ENCODE measurements at places on chromosomes 7 and 10.

DNA sequence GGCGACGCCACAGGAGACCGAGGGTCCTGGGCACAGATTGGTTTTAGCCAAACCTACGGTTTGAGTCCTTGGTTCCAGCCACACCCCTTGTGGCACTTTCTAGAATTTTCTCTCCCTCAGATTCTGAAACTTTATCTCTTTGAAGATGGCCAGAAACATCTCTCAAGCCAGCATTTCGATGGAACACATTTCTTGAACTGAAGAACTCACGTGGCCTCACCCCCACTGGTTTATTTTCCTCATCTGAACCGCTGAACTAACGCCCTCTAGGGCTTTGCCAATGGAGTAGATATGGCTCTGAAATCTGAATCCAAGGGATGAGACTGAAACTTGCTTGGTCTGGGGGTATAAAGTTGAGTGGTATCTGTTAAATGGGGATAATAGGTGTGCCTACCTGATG lies 6.7 kb upstream of the SPAM1 start:
- DNase-seq = no peak

DNA sequence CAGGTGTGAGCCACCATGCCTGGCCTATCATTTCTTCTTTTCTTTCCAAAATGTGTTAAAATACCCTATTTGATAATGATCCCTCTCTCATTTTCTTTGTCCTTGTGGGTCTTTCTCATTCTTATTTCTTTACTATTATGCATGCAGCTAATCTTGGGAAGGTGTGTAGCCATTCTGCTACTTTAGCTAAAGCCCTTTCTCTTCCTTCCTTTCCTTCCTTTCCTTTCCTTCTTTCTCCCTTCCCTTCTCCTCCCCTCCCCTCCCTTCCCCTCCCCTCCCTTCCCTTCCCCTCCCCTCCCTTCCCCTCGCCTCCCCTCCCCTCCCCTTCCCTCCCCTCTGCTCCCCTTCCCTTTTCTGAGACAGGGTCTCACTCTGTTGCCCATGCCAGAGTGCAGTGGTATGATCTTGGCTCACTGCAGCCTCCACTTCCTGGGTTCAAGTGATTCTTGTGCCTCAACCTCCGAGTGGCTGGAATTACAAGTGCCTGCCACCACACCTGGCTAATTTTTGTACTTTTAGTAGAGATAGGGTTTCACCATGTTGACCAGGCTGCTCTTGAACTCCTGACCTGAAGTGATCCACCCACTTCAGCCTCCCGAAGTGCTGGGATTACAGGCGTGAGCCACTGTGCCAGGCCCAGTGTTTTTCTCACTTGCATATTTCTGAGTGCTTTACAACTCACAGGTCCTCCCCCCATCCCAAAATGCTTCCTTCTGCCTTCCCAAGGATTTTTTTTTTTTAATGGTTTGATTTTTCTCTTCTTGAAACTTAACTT lies 42.3 kb downstream of the HIP1 start:
- no peak for DNase-seq

- DNase-seq = no peak
Observed at GRCh38 chr7:135936497-135937217, 40.5 kb downstream of the MTPN start.

DNA sequence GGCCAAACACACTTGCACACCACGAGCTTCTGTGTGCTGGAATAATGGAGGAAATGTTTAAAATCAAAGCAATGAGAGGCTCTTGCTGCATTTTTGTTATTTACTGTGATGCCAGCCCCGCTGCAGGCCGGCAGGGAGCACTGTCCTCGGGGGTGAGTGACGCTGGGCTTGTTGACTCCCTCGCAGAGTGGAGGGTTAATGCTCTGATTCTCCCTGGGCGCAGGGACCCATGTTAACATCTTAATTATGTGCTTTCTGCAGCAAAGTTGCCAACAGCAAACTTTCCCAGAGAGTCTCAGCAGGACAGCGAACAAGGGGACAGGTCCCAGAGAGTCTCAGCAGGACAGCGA lies 22.9 kb downstream of the SCART1 start:
- DNase-seq = no peak
